NCI-H510A (cell line): ENCODE measurements at places on chromosomes 5 and 9.

GRCh38 chr9:2096376-2096970, 81.3 kb downstream of the SMARCA2 start:
- DNase-seq: no peak

- no peak for DNase-seq
Observed at GRCh38 chr5:141799507-141800167, 78.6 kb downstream of the PCDH1 start.

DNA sequence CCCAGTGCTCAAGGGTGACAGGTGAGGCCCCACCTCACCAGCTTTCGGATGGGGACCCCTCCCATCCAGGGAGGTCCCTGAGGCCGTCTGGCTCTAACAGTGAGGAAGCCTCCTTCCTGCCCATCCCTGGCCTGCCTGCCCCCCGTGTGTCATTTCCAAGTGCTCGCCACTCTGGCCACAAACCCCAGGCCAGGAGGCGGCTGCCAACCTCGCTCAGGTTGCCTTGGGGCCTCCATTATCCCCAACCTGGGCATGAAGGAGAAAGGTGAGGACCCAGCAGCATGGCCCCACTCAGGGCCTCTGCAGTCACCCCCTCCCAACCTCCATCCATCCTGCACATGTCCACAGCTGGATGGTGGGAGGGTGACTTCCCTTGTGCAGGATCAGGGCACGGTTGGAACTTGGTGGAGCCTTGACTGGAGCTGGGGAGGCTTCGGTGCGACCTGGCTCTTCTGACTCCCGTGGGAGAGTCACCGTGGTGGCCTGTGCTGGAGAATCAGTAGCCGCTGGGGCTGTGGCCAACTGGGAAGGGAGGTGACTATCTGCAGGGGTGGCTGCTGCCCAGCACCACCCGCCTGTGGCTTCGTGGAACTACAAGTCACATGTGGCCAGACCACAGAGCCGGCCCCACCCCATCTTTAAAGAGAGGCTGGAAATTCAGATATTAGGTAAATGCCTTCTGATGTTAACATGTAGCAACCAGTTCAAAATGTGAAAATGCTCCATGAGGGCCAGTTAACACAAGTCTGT, 37.5 kb upstream of the GFPT2 start:
- DNase-seq: no peak

DNA sequence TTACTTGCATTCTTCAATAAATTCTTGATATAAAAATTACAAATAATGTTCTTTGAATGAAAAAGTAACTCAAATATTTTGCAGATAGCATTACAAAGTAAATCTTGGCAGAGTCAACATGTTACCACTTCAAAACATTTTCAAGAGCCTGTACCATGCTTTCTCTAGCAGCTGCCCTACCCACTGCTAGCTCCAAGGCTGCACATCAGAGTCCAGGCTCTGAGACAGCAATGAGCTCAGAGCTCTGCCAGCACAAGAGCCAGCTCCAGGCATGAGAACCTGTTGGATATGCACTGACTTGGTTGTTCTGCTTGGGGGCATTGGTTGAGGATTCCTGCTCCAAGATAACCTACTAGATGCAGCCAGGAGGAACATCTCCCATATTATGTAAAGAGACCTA, 211.3 kb upstream of the HAPLN1 start:
- DNase-seq: peak; percentile 47

DNA sequence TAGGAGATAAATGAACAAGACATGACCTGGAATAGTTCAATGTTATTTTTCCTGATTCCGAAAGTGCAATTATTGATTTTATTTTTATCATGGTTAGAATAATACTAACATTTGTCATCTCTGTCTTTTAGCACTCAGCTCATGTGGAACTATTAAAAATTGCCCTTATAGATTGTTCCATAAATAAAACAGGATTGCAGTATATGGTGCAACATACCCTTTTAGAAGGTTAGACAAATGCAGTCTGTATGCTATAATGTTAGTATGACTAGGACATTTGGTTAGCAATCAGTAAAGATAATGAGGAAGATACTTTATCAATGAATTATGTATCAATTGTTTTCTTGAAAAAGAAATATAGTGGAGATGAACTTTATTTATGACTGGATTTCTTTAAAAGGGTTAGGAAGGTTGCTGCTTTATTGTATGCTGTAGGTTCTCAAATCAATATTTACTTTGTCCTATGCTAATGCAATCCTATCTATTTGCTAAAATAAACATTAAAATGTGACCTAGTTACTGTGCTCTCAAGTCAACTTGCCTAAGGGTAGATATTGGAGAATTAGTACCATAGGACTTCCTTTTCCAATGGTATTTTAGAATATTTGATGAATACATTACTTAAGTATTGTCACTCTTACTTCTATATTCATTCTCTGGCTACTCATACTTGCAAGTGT, 348.9 kb upstream of the ISL1 start:
- no peak for DNase-seq

DNA sequence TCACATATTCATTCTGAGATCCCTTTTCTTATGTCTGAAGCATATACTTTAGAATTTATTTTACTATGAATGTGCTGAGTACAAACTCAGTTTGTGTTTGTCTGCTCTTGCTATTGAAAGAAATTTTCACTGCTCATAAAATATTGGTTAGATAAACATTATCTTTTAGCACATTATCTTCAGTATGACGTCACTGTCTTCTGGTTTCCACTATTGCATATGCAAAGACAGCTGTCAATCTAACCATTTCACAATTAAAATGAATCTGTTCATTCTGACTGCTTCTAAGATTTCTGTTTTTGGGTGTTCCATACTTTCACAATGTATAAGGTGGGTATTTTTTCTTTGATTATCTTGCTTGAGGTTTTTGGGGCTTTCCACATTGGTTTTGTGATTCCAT, 526.2 kb upstream of the CDH6 start:
- no peak for DNase-seq

GRCh38 chr5:1103505-1104326, 8.1 kb downstream of the SLC12A7 start:
- no peak for DNase-seq

- DNase-seq: no peak
Observed at GRCh38 chr5:10707198-10708142, 53.6 kb downstream of the DAP start.
